ENCODE measurements at places on chromosomes 2 and 18.
A peak's percentile ranks its signal among the peaks of the same experiment; 100 is the strongest.

GRCh38 chr2:28995765-28996750, 15.0 kb downstream of the TOGARAM2 start:
- no peak for DNase-seq

GRCh38 chr2:61340242-61340641, 130.6 kb downstream of the USP34 start:
- no peak for DNase-seq

DNA sequence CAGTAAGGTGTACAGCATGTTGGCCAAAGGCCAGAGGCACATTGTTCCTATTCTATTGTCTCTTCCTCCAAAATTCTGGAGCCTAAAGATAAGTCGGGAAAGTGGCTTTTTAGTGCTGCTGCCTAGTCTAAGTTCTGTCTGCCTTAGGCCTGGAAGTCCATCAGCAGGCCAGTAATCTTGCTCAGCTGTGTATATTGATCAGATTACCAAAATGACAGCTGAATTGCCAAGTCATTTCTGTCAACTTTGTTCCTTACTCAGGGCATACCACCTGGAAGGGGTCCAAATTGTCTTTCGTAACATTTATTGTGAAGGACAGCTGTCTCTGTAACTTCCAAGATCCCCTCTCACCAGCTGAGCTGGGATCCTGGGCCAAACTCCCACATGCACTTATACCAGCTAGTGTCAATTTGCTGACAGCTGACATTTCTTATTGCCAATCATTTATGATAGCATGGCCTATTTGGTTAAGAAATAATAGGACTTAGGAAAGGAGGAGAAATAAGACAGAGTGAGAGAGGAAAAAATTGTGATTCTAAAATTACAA, 116.8 kb upstream of the FSHR start:
- no peak for DNase-seq

DNA sequence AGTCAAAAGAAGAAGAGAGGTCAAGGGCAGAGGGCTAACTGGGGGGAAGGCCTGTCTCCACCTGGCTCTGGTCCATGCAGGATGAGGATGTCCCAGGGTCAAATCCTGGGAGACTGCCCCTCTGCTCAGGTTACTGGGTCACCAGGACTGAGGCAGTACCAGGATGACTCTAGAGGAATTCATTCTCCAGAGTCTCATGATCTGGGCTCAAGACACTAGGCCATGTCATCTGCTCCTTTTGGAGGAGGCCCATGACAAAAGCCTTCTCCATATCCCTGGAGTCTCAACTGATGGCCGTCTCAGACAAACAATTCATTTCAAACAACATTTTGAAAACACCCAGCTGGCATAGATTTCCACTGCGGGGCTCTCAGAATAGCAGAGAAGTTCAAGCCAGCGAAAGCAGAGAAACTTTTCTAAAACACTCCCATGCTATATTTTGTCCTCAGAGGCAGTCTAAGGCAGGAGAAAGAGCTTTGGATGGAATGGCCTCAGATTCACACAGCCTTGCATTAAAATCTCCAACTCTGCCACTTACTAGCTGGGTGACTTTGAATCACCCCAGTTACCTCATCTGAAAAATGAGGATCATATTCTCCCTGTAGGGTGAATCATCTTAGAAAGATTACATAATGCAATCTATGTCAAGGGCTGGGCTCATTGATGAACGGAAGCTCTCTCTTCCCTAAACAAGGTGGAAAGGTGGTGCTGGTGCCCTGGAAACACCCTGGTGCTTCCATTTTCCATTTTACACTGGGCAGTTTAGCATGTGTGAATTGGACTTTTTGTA, 48.8 kb upstream of the LCLAT1 start:
- no peak for DNase-seq

DNA sequence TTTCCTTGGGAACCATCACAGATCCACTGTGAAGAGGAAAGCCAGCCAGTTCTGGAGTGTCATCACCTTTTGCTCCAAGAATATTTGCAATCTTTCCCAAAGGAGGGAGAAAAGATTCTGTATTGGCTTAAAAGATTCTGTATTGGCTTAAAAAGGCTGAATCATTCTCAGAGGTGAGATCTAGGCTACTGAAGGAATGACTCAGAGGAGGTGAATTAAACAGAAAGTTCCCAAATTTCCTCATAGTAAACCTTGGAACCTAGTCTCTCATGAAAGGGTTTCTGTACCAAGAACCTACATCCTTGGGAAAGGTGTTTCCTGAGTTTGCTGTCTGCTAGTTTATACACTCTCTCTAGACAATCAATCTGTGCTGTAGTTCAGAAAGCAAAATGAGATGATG, 34.1 kb upstream of the GRB14 start:
- DNase-seq, result no peak

DNA sequence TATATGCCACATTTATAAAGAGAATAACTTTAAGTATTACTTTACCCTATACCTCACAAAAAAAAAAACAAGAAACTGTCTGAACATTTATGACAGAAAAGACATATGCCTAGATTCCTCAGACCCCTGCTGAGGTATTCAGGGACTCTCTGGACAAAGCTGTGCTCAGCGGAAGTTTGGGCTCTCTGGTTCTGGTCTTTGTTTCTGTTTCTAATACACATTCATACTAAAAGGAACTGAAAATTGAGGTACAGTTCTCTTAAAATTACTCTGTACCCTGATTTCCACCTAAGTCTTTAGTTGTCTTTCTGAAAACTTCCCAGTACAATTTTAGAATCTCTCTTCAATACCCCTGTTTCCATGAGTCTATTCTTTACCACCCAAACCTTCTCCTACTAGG, 160.3 kb downstream of the IKZF2 start:
- DNase-seq, result no peak

DNA sequence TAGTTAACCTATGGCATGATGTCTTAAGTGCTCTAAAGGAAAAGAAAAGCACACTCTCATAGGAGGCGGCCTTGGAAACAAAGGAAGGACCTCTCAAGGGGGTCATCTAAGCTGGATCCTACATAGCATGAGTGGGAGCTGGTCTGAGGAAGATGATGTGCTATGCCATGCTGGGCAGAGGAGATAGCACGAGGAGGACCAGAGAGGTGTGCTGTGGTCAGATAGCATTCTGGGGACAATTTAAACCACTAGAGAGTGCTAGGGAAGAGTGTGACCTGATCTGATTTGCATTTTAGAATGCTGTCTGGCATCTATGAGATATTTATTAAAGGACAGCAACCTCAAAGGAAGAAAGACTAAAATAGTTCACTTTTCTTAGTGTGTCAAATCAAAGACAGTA, 910.1 kb upstream of the CELF4 start:
- DNase-seq, result no peak

- DNase-seq, result no peak
Observed at GRCh38 chr2:225171350-225171749, 129.1 kb upstream of the DOCK10 start.

GRCh38 chr18:15165048-15165447, 417.1 kb downstream of the ANKRD30B start:
- no peak for DNase-seq

DNA sequence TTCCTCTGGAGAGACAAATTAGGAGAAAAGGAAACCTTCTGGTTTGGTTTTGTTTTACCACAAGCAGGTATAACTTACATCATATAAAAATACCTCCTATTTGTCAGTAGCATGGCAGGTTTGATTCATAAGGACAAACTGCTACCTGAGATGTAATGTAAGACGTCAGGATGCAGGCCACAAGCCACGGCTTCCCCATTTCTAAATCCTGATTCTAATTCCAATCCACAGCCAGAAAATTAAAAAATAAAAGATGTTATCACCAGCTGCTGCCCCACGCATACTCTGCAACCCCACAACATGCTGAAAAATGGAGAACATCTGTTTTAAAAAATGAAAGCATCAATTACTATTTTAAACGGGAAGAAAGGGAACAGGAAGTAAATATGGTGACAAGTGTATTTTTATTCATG, 197.6 kb downstream of the BCL11A start:
- no peak for DNase-seq

- no peak for DNase-seq
Observed at GRCh38 chr2:86029873-86030272, 75.8 kb downstream of the POLR1A start.

DNA sequence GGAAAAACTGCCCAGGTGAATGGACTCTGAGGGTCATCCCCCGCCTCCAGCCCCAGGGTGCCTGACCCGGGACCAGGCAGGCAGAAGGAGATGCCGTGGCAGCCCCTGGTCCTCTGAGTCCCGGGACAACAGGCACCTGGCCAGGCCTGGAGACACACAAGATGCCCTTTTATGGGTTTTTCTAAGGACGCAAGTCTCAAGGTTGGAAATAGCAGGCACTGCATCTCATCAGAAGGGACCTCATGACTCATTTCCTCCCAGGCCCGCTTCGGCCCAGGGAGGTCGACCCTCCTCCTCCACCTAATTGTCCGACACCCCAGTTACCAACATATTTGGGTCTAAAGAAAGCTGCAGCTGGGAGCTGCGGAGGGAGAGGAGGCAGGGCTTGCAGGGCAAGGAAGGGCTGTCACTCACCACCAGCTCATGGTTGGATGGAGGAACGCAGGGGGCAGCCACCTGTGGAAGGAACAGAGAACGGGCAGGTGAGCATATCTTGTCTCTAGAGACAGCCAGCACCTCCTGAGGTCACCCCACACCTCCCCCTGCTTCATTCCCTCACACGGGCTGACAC, 82.9 kb downstream of the TNS1 start:
- DNase-seq, result no peak

GRCh38 chr2:37672104-37672869, 845 bp upstream of the CDC42EP3 start:
- peak; percentile 77 for DNase-seq

DNA sequence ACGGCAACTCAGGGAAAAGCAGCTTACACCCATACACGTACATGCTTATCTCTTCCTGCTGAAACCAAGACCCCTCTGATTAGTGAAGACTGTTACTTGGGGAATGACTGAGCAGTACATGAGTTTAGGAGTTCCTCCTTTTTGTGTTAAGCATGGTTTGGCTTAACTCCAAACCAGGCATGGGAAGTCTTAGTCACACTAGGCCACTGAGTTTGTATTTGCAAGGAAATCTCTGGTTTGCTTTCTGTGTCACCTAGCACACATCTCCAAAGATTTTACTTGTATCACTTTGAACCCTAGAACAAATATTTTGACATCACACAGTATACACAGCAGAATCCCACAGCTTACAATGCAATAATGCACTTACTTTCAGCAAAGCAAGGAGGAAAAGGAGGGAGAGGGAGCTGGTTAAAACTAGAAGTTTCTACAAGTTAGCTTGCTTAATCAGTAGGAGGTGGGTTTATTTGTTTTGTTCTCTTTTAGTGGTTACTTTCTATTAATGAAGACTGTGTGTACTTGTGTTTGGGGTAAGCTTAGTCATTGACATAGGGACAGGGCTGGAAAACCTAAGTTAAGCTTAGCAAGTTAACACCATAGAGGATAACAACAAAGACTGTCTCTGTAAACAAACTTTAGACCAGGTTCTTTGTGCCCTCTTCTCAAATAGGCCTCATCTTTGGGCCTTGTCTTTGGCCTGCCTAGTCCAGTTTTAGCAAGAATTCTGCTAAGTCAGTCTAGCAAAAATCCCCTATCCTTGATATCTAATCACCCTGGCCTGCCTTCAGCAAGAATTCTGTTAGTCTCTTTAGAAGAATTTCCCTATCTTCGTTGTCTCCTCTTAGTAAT, 219.4 kb downstream of the MREG start:
- peak; percentile 41 for DNase-seq

GRCh38 chr2:65918760-65919187, 486.4 kb upstream of the SPRED2 start:
- DNase-seq, result no peak

GRCh38 chr2:84280873-84281272, 178.2 kb downstream of the SUCLG1 start:
- no peak for DNase-seq

GRCh38 chr2:184463102-184463865, 135.0 kb upstream of the ZNF804A start:
- DNase-seq, result no peak

DNA sequence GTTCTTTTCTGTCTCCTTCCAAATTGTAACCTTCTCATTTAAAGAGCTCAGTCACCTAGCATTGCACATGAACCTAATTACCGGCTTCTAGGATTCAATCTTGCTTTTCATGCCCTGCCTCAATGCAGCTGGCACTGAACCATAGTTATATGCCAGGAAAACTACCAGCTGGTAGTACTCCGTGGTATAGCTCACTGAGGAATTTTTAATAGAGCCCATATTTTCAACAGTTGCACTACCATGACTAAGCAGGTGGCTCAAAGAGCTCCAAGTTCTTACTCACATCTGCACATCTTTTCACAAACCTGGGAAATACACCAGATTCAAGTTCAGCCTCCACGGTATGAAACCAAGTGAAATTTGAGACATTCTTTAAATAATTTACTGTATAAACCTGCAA, 363.5 kb downstream of the GRB14 start:
- no peak for DNase-seq

- DNase-seq, result no peak
Observed at GRCh38 chr2:43238176-43238575, 11.8 kb upstream of the ZFP36L2 start.

- DNase-seq, result no peak
Observed at GRCh38 chr2:119352357-119352756, 14.3 kb downstream of the C2orf76 start.

DNA sequence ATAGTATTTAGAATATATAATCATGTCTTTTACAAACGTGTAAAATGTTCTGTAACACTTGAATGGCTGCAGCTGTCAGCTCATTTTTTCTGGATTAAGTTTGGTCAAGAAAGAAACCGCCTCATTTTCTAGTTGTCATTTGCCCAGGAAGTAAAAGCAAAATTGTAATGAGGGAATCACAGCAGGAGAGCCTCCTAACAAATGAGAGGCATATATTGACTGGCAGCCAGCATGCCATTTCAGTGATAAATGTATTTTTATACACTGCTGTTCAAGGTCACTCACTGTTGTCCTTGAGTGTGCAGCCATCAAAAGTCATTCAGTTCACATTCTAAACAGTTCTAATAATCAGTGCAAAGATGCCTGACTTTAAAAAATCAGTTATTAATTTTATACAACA, 144.3 kb upstream of the BOD1L2 start:
- DNase-seq, result no peak

DNA sequence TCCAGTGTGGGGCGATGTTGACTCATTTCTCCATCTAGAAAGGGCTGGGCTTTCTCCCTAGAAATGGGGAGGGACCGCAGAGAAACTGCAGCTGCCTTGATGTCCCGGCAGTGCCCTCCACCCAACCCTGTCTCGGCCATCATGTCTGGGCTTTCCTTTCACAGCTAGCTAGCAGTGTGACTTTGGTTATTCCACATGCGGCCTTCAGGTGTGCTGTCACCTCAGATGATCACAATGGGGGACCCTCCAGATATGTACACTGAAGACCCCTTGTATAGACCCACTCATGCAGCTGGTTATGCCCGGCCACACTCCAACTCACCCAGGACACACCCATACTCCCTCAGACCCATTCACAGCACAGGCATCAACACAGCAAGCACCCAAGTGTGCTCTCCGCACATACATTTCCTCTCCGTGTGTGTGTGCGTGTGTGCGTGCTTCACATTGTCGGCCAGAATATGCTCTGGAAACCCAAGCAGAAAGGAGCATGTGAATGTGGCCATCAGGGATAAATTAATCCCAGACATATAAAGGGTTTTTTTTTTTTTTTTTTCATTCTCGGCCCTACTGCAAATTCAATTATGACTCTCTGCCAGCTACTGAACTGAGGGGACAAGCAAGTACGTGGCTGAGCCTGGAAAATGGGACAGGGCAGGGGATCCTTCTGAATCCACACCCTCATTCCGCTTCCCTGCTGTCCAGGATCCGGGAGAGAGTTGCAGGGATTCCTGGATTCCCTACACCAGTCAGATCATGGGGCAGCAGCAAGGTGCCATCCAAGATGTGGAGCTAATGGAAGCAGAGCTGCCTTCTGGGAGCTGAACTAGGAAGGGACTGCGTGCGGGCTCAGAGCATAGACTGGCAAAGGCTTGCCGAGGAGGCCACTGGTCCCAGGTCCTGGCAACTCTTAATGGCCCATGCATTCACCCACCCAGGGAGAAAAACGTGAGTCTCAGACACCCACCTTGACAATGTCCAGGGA, 240.2 kb downstream of the DYSF start:
- DNase-seq, result no peak
